HCT116 (cell line): ENCODE measurements at places on chromosomes 2 and 18.

- DNase-seq, result no peak
Observed at GRCh38 chr2:112065486-112065885, 10.4 kb downstream of the TMEM87B start.

DNA sequence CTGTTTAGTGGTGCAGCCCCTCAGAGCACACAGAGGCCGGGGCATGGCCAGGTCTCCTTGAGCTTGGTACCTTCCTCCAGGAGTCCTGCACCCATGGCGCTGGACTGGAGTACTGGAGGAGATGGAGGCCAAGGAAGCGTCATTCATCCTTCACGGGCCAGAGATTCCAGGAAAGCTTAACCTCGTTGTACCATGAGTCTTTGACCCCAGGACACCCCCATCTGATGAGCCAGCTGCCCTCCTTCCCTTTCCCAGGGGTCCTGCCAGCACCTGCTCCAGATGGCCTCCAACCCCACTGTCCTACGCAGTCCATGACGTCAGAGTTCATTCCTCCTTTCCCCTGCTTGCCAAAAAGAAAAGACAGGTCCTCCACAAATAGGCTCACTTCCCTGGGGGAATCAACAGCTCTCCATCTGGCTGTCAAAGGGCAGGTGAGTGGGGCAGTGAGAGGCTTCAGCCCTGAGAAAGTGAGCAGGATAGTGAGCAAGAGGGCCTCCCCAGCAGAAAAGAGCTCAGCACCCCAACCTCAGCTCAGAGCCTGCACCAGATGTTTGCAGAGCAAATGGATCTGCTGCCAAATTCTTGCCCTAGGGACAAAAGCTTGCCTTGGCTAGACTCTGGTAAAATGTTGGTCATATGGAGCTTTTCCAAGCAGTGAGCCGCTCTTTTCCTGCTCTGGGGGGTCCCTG lies 4.5 kb upstream of the NPPC start:
- no peak for DNase-seq

- no peak for DNase-seq
Observed at GRCh38 chr2:206275312-206276055, 1.0 kb downstream of the ZDBF2 start.

- DNase-seq, result peak; percentile 88
Observed at GRCh38 chr18:58785171-58785805, 79.4 kb upstream of the ZNF532 start.

GRCh38 chr2:179622112-179622511 lies 239.3 kb downstream of the ZNF385B start:
- DNase-seq, result no peak

GRCh38 chr2:85462322-85462721 lies 43.8 kb downstream of the SH2D6 start:
- no peak for DNase-seq

DNA sequence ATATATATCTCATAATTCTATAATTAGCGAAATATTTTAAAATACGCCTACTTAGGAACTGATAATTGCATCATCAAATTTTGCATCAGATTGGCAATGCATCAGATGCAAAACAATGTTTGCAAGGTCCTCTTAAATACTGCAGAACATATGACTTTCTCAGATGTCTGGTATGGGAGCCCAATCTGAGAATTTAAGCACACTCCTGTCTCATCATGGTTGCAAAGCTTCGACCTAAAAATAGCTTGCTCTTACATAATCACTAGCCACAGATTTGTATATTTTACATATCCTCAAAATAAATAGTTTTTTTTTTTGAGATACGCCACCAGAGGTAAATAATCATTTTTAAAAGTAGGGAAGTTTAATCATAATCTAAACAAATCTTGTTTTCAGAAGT lies 123.2 kb downstream of the CABYR start:
- DNase-seq, result no peak
